ENCODE measurements at places on chromosomes 5 and 9.
A peak's percentile ranks its signal among the peaks of the same experiment; 100 is the strongest.

DNA sequence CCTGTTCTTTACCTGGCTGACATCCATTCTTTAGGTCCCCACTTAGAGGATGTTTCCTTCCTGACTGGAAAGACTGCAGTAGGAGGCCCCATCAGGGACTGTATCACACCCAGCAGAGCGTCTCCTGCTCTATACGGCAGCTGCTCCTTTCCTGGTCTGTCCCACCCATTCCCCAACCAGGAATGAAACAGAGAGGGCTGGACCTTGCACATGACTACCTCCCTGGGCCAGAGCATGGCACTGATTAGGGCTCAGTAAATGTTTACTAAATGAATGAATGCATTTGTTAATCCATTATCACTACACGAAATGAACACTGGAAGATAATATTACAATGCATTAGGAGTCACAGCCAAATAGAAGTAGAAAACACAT lies 76.4 kb downstream of the ABCA1 start:
- no peak for DNase-seq

GRCh38 chr9:18404434-18405029 lies 69.4 kb upstream of the ADAMTSL1 start:
- no peak for DNase-seq

- no peak for DNase-seq
These were observed 710.7 kb upstream of the PTPRD start for GRCh38 chr9:11323457-11323856.

DNA sequence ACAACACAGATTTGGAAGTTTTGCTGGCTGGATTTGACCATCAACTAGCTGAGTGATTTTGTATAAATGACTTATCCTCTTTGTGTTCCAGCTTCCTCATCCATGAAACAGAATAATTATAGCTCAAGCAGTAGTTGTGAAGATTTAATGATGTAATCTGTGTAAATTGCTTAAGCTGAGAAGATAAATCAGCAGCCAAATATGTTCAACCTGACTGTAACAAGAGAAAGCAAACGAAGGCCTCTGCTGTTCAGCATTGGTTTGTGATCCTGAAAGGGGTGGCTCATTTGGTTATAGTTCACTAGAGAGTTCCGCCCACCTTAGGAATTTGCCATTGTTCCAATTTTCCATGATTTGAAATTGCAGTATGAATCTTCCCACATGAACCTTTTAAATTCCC lies 75.7 kb upstream of the CCDC112 start:
- peak; percentile 3 for DNase-seq

DNA sequence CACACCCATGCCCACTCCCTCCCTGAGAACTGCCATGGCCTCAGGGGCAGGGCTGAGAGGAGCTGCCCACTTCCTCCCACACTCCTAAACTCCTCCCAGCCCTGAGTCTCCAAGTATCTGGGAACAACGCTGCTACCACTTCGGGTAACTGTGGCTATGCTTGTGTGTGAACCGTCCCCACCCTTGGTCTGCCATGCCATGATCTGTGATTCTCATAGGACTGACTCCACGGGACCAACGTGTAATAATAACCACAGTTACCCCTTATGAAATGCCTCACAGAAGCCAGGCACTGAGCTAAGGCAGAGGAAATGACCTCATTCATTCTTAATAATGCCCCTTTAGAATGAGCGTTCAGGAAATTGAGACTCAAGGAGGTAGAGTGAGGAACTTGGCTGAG lies 103.9 kb upstream of the SMIM23 start:
- DNase-seq, result no peak

GRCh38 chr5:78841767-78842166 lies 143.3 kb downstream of the ARSB start:
- no peak for DNase-seq

GRCh38 chr5:141868541-141868940 lies 9.7 kb downstream of the PCDH1 start:
- DNase-seq, result no peak

DNA sequence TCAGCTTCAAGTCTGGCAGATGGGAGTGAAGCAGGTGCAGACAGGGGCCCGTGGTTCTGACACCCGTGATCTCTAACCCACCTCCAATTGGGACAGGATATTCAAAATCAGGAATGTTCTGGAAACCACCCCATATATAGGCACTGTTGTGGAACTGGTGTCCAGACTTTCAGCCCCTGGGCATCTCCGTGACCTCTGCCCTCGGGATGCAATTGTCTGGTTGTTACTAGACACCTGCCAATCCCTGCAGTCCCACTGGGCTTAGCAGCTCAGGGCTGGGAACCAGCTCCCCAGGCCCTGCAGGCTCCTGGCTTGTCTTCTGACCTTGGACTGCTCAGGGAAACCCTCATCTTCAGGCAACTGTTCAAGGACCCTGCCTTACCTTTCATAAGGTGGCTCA lies 38.8 kb downstream of the NTNG2 start:
- no peak for DNase-seq

DNA sequence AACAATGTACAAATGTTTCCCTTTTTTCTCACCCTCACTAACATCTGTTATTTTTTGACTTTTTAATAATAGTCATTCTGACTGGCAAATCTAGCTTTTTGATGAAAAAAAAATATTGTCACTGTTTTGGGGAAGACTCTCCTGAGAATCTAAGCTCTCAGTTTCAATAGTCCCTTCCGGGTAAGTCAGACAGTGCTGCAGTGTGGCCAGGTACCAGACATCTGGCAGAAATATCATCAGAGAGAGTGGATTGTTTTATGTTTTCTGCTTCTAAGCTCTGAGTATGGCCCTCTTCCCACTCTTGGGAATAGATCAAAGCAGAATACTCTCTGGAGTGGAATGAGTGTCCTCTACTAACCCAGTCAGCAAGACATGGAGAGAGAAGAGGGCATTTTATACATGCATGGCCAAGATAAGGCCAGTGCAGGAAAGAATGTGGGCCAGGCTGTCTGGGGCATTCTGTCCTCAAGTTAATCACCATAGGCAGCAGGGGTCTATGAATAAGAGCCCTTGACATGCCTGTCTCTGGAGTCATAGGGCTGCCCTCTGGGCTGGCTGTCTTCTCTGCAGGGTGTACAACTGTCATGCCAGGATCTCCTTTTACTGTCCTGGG lies 38.5 kb upstream of the OR2S2 start:
- DNase-seq, result no peak

DNA sequence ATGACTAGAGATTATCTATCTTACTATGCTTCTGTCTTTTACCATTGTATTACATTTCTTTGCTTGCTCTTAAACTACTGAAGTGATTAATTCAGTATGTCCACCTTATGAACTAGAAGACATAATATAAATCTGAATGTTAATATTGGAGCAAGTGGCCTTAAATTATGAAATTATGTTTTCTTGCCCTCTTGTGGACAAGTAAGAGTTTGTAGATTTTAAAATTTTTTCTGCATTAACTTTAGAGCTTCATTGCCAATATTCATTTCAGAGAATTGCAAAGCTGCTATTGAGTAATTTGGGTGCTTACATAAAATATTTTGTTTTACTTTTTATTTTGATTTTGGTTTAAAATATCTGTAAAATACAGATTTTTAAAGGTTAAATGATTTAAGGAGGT lies 55.3 kb downstream of the RANBP17 start:
- DNase-seq, result no peak

- no peak for DNase-seq
These were observed 1.5 kb downstream of the PRRC2B start for GRCh38 chr9:131395157-131396098.

DNA sequence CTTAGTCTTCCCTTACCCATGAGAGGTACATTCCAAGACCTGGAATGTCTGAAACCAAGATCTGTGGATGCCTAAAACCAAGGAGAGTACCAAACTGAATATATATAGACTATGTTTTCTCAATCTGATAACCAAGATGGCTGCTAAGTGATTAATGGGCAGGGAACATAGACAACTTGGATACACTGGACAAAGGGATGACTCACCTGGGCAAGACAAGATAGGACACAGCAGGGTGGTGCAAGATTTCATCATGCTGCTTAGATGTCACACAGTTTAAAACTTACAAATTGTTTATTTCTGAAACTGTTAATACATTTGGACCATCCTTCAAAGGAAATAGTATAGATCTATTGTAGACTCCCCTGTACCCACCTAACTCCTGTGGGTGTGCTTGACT lies 130.9 kb downstream of the HTR1A start:
- DNase-seq, result no peak

GRCh38 chr5:124643336-124643735 lies 103.1 kb downstream of the ZNF608 start:
- no peak for DNase-seq

GRCh38 chr5:139419226-139420192 lies 15.6 kb upstream of the SPATA24 start:
- no peak for DNase-seq

- no peak for DNase-seq
These were observed 91.8 kb upstream of the GPR151 start for GRCh38 chr5:146607659-146608332.

Measured in NCI-H1417 treated with DMSO at 0.1 percent for 48 hours (cell line).